ENCODE measurements at places on chromosomes 2 and 18.

DNA sequence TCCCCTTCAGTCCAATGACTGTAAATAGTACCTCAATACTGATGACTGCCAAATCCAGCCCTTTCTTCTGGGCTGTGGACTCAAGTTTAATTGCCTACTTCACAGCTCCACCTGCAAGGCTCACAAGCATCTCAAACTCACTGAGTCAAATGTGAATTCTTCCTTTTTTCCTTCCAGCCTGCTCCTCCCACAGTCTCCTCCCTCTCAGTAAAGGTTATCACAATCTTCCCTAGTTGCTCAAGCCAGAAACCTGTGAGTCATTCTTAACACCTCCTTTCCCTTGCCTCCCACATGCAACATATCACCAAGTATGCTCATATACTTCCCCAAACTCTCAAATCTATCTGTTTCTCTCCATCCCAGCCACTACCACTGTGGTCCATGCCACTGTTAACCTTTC, 3.7 kb upstream of the MFSD6 start:
- no peak for DNase-seq

GRCh38 chr2:84938194-84938879, 32.6 kb upstream of the KCMF1 start:
- no peak for DNase-seq

DNA sequence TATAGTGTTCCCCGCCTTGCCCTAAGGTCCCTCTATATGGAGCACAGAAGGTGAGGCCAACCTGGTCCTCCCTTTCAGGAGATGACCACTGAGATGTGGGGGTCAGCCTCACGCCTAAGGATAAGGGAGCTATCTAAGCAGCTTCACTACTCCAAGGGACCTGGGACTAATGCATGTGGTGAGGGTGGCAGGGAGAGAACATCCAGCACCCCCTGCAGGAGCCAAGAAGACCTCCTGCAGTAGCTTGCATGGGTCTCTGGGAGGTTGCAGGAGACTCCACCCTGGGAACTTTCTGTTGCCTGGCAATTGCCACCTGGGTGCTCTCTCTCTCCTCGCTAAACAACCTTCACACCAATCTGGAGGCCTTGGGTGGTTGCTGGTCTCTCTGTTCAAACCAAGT, 93.0 kb upstream of the KLHL29 start:
- no peak for DNase-seq

- DNase-seq = no peak
Measured at GRCh38 chr2:184215745-184216144, 382.6 kb upstream of the ZNF804A start.

Measured in cortex of kidney (tissue), 1 donor.